Left renal cortex interstitium (tissue), 4 donors: ENCODE measurements at places on chromosomes 12 and 14. TPM values are rescaled to one million over a fixed set of nuclear protein-coding genes. Genes with fewer than 3 reads are reported as not detected.

DNA sequence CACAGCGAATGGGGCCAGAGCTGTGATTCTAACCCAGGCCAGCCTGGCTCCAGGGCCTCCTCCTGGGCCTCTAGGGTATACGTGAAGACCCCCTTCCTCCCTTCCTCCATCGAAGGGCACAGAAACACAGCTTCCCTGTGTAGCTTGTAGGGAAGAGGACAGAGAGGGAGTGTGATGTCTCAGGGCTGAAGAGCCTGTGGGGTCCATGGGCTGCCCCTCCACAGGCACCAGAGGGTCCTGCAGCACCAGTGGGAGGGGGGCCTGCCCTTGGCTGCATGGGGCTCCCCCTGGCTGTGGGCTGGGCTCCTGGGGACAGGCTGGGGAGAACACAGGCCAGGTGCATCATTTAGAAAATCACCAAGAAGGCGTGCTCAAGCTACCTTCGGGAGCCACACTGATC, 178.5 kb downstream of the CALM1 start:
- no peak for DNase-seq

FAM90A1 gene
- polyA plus RNA-seq = 1.9 TPM

DNA sequence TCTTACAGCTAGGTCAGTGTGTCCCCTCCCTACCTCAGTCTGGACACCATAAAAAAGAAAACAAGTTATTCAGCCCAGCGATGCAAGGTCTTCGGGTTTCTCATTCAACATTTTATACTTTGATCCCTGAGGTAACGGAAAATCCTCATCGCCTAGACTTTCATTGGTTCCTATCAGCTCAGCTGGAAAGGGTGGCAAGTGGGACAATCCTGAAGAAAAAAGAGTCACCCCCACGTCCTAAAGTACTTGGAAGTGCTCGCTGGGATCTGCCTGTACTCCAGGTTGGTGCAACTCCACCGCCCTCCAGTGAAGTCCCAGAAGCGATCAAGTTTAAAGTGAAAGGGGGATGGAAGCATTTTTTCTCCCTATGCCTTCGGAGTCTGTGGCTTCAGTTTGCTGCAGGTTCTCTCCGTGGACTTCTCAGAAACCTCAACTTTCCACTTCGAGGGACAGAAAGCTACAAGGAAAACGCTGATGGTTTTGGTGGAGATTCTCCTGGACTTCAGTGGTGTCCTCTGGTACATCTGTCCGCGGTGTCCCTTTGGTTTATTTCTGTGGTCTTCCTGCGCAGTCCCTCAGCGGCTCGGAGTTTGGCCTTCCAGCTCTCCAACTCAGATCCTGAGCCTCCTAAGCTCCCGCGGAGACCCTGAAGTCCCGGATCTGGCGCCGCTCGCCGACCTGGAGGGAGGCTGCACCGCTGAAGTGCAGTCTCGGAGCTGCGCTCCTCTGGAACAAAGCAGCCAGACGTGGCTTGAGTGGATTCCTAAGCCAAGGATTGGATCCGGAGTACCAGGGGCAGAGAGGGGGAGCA, 1.8 kb upstream of the LRFN5 start:
- no peak for DNase-seq

GRCh38 chr14:59281609-59282377, 93.3 kb downstream of the DAAM1 start:
- no peak for DNase-seq

EPS8 gene
- 48.3 TPM for polyA plus RNA-seq

- no peak for DNase-seq
Measured at GRCh38 chr14:95331708-95332408, 12.2 kb upstream of the CLMN start.

DNA sequence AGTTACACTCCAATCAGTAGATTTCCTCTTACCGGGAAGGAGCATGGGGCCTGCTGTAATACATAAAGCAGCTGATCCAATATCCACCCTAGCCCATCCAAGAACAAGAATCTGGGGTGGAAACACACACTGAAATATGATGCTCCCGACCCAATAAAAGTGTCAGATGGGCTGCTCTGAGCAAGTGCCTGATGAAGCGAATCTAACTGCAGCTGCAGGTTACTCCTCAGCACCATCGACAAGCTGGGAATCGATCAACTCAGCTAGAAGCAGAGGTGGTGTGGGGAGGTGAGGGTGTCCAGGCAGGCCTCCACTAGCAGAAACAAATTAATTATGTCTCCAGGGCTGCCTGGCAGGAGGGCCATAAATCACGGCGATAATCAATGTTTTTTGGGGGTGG, 64.0 kb upstream of the WSCD2 start:
- no peak for DNase-seq

GRCh38 chr14:89794096-89794495, 160.4 kb downstream of the EFCAB11 start:
- no peak for DNase-seq

- DNase-seq = no peak
Measured at GRCh38 chr12:46153268-46153872, 115.5 kb downstream of the SLC38A1 start.

- no peak for DNase-seq
Measured at GRCh38 chr14:76687611-76688382, 73.5 kb upstream of the VASH1 start.

SLC24A4 gene
- polyA plus RNA-seq = 0.37 TPM

GRCh38 chr12:68850390-68850789, 42.4 kb downstream of the MDM2 start:
- no peak for DNase-seq

- no peak for DNase-seq
Measured at GRCh38 chr14:75442166-75442565, 14.3 kb downstream of the JDP2 start.

DNA sequence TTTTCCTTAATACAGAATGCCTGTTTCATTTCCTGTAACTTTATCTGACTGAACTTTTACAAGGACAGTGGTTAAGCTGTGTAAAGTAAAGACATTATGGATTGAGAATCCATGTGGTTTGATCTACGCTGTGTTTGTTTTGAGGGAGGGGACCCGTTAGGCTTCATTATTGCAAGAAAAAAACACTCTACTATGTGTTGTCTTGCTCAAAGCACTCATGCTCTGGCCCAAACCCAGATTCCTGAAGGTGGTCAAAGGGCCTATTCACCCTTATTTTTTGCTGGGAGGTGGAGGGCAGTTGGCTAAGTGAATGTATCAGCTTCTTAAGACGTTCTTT, 11.9 kb downstream of the RNF10 start:
- no peak for DNase-seq

- DNase-seq = no peak
Measured at GRCh38 chr12:16012117-16012516, 101.0 kb downstream of the DERA start.

PRR13 gene
- polyA plus RNA-seq = 184 TPM

GRCh38 chr12:113609692-113610469, 138.2 kb upstream of the LHX5 start:
- no peak for DNase-seq

ACAD10 gene
- 33.4 TPM for polyA plus RNA-seq

NKX2-8 gene
- not detected for polyA plus RNA-seq

DNA sequence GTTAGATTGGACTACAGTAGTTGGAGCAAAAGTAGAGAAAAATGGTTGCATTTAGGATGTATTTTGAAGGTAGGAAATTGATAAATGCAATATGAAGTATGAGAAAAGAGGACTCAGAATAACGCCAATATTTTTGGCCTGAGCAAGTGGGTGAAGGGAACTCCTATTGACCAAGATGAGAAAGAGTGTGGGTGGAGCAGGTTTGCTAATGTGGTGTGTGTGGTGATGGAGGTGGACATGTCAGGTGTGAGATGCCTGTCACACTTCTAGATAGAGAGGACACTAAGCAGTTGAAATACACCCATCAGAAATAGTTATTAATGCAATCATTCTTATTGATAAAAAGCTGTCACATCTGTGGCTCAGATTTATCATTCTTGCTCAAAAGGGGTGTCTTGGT, 7.3 kb downstream of the GUCY2C start:
- no peak for DNase-seq

- DNase-seq = no peak
Measured at GRCh38 chr12:45827974-45828373, 98.5 kb downstream of the ARID2 start.

- no peak for DNase-seq
Measured at GRCh38 chr14:93676416-93676958, 111.8 kb downstream of the PRIMA1 start.

DNA sequence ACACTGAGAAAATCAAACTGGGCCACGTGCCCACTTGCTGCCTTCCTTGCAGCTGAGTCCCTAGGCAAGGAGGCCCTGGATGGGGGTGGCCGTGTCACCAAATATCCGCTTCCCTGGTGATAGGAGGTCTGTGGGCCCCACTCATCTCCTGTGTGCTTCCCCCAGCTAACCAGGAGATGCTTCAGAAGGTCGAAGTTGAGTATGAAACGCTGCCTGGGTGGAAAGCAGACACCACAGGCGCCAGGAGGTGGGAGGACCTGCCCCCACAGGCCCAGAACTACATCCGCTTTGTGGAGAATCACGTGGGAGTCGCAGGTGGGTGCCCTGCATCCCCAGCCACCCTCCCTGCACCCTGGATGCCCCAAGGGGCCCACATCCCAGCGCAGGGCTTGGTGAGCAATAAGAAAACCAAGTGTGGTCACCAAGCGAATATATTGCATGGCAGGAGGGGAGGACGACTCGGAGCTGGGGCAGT, 6.8 kb upstream of the SIVA1 start:
- DNase-seq = no peak

- DNase-seq = no peak
Measured at GRCh38 chr12:68043435-68043834, 54.2 kb downstream of the IFNG-AS1 start.

GRCh38 chr12:114141921-114142564, 175.9 kb upstream of the RBM19 start:
- no peak for DNase-seq

FGF6 gene
- polyA plus RNA-seq = not detected
